ENCODE measurements at places on chromosomes 11 and 22. TPM values are rescaled to one million over a fixed set of nuclear protein-coding genes. Genes with fewer than 3 reads are reported as not detected.

DNA sequence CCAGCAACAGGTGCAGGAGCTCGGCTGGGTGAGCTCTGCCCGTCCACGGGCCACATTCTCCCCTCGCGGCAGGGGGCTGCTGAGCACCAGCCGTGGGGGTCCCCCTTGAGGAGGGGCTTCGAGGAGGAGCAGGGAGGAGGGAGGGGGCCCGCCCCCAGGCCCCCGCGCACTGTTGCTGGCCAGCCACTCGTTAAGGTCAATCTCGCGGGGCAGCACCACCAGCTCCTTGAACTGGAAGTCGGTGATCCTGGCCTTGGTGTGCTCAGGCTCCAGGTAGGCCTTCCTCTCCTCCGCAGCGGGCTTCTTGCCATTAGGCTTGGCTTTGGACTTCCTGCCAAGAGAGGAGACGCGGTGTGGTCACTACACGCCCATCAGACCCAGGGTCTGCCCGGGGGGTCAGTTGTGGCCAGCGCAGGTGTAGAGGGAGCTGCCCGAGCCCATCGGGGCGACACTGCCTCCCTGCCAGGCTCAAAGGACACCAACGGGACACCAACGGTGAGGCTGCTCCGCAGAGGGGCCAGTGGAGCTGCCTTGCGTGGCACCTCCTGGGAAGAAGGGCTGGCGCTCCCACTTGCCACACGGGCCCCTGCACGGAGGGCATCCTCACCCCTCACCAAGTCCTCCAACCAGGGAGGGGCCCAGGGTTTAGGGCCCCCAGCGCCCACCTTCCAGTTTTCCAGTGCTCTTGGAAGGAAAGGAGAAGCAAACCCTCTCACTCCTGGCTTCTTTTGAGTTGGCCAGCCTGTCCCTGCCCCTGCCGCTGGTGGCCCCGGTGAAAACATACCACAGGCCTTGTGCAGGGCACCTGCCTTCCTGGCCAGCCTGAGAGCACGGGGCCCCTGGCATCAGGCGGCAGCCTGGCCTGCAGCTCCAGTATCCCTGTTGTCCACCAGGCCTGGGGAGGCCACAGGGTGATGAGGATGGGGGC is 5.8 kb downstream of the MOB2 start:
- no peak for DNase-seq

- DNase-seq, result no peak
Measured at GRCh38 chr11:60945295-60945667, 6.7 kb downstream of the SLC15A3 start.

- no peak for DNase-seq
Measured at GRCh38 chr11:33907421-33907820, 15.5 kb upstream of the LMO2 start.

DNA sequence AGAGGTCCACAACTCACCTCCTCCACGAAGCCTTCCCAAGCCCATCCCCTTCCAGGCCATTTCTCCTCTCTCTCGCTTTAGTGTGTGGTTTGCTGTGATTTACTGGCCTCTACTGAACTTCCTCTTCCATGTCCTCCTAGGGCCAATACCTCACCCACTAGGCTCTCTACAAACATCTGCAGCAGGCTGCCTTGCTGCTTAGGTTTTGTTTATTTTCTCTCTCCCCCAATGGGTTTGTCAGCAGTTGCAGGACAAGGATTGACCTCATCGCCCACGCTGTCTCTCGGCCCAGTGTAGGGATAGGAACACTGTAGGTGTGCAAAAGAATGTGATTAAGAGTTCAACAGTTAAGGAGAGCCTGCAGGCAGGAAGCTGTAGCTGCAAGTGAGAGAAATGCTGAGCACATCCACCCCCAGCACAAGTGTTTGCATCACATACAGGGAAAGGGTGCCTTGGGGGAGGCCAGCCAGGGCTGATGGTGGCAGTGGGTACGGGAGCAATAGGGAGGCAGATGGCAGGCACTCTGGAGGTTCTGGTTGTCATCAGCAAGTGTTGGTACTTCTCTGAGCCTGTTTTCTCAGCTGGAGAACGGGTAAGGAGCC is 1.4 kb downstream of the PC start:
- DNase-seq, result no peak

DNA sequence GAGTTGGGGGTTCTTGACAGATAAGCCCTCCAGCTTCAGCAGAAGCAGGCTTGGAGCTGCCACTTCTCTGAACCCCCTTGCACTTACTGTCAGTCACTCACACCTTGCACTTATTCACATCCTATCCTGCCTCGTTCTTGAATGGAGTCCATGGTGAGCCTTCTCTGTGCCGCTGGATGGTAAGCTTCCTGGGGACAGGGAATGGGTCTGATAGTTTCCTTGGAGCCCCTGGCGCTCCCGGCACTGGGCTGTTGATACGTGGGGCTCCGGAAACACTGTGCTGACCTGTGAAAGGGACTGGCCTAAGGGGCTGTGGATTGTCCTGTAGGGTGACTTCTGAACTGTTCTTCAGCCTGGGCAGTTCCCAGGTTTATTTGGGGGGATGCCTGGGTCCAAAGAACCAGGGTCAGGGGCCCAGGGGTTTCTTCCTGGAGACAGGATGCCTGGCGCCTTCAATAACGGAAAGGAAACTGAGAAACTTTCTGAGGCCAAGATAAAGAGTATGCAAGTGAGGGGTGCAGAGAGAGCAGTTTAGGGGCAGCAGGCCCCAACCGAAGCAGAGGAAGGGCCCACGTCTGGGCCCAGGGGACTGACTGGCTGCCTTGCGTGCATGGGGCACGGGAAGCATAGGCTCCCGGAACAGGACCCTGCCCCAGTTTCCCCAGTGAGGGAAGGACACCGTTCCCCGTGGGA is 709 bp upstream of the ST3GAL4 start:
- peak; percentile 21 for DNase-seq

DNA sequence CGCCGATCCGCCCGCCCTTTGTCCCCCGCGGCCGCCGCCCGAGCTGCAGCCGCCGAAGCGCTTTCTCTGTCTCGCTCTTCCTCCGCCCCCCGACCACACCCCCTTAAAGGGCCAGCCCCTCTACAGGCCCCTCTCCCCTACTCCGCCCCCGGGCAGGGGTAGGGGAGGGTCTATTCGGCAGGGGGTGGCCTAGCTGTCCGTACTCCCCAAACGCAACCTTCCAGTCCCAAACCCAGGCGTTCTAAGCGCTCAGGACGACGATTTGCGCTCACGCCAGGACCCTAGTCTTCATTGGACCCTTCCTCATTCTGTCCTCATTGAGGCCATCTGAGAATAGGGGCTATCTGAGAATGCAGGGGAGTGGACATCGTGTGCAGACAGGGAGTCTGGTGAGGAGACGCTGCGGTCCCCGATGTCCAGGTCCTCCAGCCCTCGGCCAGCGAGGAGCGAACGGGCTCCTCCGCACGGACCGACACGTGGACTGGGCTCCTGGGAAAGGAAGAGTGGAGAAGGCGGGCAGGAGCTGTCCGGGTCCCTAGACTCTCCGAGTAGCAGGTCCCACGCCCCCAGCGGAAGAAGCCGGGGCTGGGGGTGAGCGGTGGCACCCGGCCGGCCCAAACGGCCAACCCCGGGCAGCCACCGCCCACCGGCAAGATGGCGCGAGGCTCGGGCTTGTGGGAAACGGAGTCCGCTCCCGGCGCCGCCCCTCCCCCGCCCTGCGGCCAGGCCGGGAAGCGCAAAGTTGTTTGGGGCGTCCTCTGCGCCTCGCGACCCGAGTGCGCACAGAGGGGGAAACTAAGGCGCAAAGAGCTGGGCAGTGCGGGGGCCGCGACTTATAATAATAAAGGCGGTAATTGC is at the start of gene PPP1R14B:
TSS of gene PPP1R14B (minus strand) at position 73 of the 858 bp plus-strand sequence. CDS start 270 bp downstream, outside the sequence.
- DNase-seq, result peak; percentile 80

The DBX1 gene
- not detected for total RNA-seq

The ZBED4 gene
- 18.2 TPM for total RNA-seq

The IL17REL gene
- total RNA-seq, result 0.15 TPM

Measured in endothelial cell of umbilical vein (primary cell).